ENCODE measurements at places on chromosomes 7 and 10. TPM values are rescaled to one million over a fixed set of nuclear protein-coding genes. Genes with fewer than 3 reads are reported as not detected.

DNA sequence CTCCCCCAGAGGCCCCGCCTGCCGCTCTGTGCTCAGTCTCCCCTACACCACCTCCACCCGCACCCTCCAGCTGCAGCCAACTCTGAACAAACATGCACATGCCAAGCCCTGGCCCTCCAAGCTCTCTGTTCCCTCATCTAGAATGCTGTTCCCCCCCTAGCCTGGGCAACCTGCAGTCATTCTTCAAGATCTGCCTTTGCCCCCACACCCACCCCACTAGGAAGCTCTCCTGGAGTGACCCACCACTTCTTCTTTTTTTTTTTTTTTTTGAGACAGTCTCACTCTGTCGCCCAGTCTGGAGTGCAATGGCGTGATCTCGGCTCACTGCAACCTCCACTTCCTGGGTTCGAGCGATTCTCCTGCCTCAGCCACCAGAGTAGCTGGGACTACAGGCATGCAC lies 13.7 kb downstream of the MYL10 start:
- no peak for DNase-seq
- H3K27me3 ChIP-seq: peaks cover 4% of the 10 kb centered on the region
- H3K27ac ChIP-seq: no peak overlapping the region
- H3K36me3 ChIP-seq: no peaks in the 10 kb centered on the region
- no peaks in the 10 kb centered on the region for H3K4me1 ChIP-seq

GRCh38 chr7:94656658-94656924 lies 658 bp upstream of the SGCE start:
- H3K27me3 ChIP-seq: peaks cover 27% of the 10 kb centered on the region
- peak overlapping the region; percentile 67 for H3K4me3 ChIP-seq
- H3K27ac ChIP-seq: no peak overlapping the region
- no peak for DNase-seq
- H3K4me1 ChIP-seq: peaks cover 26% of the 10 kb centered on the region
- no peaks in the 10 kb centered on the region for H3K36me3 ChIP-seq

DNA sequence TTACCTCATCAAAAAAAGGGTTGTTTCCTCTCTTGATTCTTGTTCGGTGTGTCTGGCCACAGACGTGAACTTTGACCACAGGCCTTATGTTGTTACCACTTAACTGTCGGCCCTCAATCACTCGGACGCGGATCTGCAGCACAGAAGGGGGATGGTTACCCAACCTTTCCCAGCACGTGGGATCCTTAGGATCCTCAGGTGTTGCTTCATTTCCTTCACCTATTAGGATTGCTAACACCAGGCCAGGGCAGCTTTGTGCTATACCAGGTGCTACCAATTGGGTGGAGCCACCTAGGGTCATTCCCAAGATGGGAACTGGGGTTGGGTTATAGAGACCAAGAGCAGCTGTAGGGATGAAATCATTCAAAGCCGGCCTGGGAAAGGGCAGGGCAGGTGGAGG lies 73.4 kb downstream of the MYOF start:
- H3K36me3 ChIP-seq: peaks cover 28% of the 10 kb centered on the region
- H3K27ac ChIP-seq: no peak overlapping the region
- no peak overlapping the region for H3K4me3 ChIP-seq
- no peak for DNase-seq

The SLC29A4 gene
- total RNA-seq: 2.7 TPM

The VWA2 gene
- total RNA-seq: 10.6 TPM

The WNT8B gene
- 0.18 TPM for total RNA-seq

The TMEM139 gene
- total RNA-seq: 25.9 TPM

Data from lower lobe of right lung (tissue), 2 donors.